ENCODE measurements at places on chromosomes 12 and 14. TPM values are rescaled to one million over a fixed set of nuclear protein-coding genes. Genes with fewer than 3 reads are reported as not detected.

DNA sequence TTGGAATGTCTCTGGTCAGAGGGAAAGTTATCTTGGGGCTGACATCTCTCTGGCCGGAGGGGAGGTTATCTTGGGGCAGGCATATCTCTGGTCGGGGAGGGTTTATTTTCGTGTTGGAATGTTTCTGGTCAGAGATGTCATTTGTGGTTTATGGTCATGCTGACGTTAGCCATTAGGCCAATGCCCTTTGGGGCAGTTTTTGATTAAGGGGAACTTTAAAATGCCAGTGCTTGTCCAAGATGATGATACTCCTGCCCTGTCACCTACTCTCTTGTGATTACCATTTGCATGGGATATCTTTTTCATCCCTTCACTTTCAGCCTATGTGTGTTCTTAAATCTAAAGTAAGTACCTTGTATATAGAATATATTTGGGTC is 29.0 kb upstream of the A2M start:
- DNase-seq, result no peak

- DNase-seq, result no peak
These were observed 84.6 kb upstream of the NAV3 start for GRCh38 chr12:77746096-77746495.

GRCh38 chr12:113720629-113721028 is 245.5 kb downstream of the RBM19 start:
- no peak for DNase-seq

DNA sequence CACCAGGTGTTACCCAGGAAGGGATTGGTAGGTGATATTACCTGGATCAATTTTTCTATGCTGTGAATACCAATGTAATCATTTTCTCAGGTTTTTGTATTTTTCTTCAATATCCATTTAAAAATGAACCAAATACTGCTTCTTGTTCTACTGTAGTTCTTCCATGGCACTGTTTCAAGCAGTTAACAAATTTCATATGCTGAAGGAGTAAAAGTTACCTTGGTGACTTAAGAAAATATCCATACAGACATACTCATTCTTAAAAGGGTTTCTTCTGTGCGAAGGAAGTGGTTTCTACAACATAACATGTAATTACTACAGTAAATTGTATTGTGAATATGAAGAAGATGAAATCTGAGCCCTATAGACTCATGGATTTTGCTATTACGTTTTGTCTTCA is 222.5 kb downstream of the TMEM117 start:
- no peak for DNase-seq

GRCh38 chr14:98014851-98015615 is 1217.9 kb downstream of the VRK1 start:
- DNase-seq, result no peak

DNA sequence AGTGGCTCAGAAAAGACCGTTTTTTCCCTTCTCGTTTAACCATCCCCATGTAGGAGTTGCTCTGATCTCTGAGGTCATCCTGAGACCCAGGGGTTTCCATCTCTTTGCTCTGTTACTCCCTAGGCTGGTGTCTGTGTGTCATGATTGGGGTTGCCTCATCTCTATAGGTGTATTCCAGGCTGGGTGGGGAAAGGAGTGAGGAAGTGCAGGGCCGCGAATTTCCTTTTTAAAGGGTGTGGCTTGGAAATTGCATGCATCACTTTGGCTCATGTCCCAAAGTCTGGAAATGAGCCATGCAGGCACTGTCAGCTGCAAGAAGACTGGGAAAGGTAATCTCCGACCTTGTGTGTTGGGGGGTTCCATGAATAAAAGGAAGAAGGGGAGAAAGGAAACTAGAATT is 201.9 kb downstream of the AACS start:
- DNase-seq, result no peak

DNA sequence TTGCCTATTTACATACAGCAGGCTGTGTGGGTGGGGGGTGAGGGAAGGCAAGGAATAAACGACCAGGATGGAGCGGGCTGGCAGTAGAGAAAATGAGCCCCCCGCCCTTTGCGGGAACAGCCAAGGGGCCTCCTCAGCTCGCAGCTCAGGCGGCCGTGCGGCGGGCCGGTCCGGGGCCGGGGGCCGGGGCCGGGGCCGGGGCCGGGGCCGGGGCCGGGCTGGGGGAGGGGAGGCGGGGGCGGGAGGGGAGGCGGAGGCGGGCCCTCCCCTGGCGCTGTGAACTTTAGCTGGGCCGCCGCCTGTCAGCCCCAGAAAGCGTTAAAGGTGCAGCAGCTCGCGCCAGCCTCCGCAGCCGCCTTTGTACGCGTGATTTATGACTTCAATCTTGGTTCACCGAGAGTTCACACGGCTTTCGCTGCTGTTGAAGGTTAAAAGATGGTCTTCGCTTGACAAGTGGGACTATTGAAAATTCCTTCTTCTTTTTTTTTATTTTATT is 28.8 kb downstream of the HOXC4 start:
- no peak for DNase-seq

- no peak for DNase-seq
These were observed 238.5 kb downstream of the GPHN start for GRCh38 chr14:66746316-66747006.

- DNase-seq, result no peak
These were observed 1.5 kb downstream of the RAD51AP1 start for GRCh38 chr12:4540170-4540569.

DNA sequence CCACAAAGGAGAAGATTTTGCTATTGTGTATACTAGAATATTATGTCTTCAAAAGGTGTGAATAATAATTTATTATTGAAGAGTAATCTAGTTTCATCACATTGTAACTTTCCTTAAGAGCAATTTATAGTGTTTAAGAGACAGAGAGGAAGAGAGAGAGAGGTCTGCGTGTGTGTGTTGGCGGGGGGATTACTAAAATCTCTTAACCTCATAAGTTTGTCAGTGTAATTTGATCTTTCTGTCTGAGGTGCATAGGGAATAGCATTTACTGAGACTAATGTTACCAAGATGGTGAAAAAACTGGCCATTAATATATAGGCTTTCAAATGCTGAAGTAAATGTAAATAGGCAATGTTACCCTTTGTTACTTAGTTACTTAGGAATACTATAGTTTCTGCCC is 48.2 kb upstream of the BTG1 start:
- DNase-seq, result no peak

- DNase-seq, result no peak
These were observed 89.1 kb upstream of the ZDHHC17 start for GRCh38 chr12:76674669-76675315.

DNA sequence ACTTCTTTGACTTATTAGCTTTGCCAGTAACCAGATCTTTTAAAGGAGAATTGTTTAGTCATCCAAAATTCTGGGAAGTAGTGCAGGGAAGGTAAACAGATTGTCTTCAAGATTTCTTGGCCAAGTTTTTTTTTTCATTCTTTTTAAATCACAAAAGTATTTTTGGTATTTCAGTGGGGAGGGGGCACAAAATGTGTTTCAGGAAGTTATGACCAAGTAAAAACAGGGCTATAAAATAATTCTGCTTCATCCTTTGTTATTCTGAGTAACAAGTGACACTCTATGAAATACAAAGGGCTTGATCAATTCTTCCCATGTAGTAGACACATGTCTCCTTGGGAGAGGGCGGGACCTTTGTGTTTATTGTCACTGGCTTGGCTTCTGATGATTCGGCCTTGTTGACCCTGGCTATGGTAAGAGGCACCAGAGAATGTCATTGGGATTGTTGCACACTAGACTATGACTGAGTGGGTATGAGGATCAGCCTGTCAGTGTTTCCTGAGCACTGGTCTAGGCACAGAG is 55.4 kb downstream of the SUSD6 start:
- DNase-seq, result no peak

DNA sequence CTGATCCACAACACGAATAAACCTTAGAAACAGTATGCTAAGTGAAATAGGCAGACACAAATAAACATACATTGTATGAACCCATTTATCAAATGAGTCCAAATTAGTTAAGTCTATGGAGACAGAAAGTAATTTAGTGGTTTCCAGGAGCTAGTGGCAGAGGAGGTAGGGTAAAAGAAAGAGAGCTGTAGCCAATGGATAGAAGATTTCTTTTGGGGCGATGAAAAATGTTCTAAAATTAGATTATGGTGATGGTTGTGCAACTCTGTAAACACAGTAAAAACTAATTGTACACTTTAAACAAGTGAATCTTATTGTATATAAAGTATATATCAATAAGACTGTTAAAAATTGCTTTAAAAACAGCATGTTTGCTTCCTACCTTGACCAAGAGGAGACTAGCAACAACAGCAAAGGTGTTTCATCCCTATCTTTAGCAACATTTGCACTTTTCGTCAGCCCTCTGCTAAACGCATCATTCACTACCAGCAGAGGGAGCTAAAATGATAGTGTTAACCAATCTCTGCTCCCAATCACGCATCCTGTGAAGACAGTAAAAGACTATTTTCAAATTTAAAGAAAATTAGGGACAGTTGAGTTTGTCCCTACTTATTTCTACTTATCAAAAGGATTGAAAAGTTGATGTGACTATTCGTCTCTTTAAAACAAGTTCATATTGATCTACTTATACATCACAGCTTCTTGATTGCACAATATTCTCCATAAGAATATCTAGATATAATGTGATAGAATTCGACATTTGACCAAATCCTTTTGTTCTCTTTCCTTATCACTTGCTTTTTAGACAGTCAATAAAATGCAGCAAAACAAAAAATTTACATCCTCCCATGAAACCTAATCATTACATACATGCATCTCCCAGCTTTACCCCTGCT is 24.0 kb upstream of the LGR5 start:
- DNase-seq, result no peak

DNA sequence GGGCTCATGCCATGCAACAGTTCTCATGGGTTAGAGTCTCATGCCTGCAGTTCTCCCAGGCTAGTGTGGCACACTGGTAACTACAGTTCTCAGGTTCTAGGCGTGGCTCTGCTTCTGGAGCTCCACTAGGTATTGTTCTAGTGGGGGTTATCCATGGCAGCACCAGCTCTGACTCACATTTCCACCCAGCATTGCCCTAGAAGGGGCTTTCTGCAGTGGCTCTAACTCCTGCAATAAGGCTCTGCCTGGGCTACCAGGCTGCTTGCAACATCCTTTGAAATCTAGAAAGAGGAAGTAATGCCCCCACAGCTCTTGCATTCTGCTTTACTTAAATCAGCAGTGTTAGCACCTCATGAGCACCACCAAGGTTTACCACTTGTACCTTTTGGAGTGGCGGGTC is 220.3 kb upstream of the ARID2 start:
- no peak for DNase-seq

DNA sequence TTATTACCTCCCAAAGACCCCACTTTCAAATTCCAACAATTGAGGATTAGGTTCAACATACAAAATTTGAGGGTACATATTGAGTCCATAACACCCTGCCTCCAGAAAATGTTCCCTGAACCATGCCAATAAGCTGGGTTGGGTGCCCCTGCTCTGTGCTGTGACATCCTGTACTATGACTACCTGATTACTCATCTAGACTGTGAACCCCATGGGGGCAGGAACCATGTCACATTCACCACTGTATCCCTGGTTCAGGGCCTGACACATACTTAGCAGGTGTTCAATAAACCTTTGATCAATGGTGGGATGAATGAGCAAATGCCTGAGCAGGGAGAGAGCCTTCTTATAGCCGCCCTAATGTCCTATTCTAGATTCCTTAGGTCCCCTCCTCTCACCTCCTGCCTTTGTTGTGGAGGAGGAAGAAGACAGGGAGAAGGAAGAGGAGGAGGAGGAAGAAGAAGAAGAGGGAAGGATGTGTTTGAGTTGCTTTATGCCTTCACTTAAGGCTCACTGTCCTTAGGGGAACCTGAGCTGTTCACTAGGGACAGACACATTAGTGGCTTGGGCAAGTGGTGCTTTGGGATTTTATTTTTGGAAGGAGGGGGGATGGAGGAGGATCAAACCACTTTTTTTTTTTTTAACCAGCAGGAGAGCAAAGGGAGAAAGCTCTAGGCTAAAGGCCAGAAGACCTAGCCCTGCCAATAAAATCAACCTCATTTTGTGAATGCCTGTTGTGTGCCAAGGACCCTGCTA is 21.3 kb downstream of the GPR68 start:
- no peak for DNase-seq

Gene CARMIL3
- total RNA-seq, result 2.0 TPM

Gene TTC9
- 0.23 TPM for total RNA-seq

Gene RASAL1
- 0.25 TPM for total RNA-seq

Data from left lobe of liver (tissue), 2 donors.